Pancreas (tissue), 10 donors: ENCODE measurements at places on chromosomes 2 and 18.

GRCh38 chr2:6694555-6694954 is 171.2 kb downstream of the CMPK2 start:
- no peak for DNase-seq

DNA sequence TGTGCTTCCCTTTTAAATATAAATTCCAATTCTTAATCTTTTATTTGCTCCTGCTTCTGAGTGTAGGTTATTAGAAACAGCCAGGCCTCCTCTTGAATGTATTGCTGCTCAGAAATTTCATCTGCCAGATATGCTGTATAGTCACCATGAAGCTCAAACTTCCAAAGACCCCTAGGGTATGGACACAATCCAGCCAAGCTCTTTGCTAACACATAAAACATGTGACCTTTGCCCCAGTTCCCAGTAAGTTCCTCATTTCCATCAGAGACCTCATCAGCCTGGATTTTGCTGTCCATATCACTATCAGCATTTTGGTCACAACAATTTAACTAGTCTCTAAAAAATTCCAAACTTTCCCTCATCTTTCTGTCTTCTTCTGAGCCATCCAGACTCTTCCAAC is 75.2 kb downstream of the MAP2 start:
- DNase-seq, result no peak

DNA sequence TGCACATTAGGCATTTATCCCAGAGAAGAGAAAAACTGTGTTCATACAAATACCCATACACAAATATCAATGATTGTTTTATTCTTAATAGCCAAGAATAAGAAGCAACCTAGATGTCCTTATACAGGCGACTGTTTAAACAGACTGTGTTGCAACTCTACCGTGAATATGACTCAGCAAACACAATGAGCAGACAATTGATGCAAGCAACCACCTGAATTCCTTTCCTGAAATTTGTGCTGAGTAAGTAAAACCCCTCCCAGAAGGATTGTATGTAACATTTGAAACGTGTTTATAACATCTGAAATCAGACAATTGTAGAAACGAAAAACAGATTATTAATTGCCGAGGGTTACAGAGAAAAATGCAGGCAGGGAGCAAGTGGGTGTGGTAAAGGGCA is 621.9 kb upstream of the SOX11 start:
- DNase-seq, result no peak

DNA sequence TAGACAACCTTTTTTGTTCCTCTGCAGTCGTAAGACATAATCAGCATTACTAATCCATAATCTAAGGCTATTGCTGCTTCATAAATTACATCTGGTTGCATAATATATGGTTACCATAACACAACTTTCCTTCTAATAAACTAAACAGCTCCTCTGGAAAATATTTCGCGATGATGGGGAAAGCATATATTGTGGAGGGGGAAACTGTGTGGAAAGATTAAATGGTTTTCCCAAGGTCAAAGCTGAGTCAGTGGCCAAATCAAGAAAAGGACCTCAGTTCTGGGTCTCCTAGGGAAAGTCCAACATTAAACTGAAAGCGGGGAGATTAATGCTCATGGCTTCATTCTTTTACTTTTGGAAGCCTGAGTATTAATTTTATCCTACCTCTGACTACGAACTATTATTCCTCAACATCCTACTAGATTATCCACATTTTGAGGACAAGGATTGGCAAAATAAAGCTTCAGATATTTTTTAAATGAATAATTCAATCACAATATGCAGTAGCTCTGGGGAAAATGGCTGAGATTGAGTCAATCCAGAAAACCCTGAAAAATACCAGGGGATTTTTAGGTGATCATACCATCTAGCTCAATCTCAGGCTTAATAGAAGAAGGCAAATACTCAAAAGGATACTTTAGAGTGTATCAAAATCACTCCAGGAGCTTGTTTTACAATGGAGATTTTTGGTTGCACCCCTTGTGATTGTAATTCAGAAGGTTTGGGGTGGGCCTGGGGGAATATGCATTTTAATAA is 33.8 kb upstream of the STK17B start:
- no peak for DNase-seq

- no peak for DNase-seq
Observed at GRCh38 chr2:226835420-226835795, 446 bp upstream of the RHBDD1 start.

DNA sequence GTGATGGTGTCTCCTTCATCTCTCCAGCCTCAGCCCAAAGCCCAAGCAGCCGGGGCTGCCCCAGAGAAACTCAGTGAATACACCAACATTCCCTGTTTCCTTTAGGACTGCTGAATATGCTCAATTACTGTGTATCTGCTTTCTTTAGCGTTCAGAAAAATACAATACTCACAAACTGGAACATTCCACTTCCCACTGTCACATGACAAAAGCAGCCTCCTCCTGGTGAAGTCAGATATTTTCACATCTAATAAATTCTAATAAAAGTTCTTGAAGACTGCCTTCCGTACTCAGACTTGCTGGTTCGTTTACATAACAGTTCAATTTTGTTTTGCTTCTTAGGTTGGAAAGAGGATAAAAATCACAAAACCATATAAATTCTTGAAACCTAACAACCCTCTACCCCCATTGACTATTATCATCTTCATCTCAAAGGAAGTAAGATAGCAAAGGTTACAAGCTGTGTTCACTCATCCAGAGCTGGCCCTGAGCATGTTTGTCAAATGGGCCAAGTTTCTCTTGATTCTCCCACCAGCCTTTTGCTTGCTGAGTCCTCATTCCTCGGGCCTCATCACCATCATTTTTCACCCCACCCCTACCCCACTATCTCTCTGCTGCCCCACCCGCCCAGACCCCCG is 190.8 kb upstream of the HNRNPA3 start:
- DNase-seq, result no peak

GRCh38 chr2:128425731-128426620 is 107.3 kb upstream of the HS6ST1 start:
- peak; percentile 66 for DNase-seq
